ENCODE measurements at places on chromosomes 6 and 20. TPM values are rescaled to one million over a fixed set of nuclear protein-coding genes. Genes with fewer than 3 reads are reported as not detected.

CAGE1 gene
- total RNA-seq, result not detected

DNA sequence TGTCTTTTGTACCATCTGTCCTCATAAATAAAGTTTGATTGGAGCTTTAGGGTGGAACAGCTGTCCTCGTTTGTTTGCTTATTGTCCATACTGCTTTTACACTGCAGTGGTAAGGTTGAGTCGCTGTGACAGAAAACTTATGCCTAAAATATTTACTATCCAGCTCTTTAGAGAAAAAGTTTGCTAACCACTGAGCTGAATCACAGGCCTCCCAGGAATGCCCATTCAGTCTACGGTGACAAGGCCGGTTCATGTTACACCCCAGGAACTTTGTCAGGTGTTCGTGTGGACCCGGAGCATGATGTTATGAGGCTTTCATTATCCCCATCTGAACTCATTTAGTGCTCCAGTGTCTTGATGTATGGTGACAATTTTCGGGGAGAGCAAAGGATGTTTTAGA is 401.1 kb downstream of the SAMD5 start:
- no peak overlapping the region for H3K4me3 ChIP-seq
- no peak overlapping the region for H3K27ac ChIP-seq
- no peaks in the 10 kb centered on the region for H3K4me1 ChIP-seq
- DNase-seq, result no peak
- no peaks in the 10 kb centered on the region for H3K36me3 ChIP-seq
- no peaks in the 10 kb centered on the region for H3K27me3 ChIP-seq

GRCh38 chr6:134394905-134395304 is 77.0 kb upstream of the SGK1 start:
- H3K27ac ChIP-seq, result no peak overlapping the region
- no peaks in the 10 kb centered on the region for H3K4me1 ChIP-seq
- DNase-seq, result no peak
- H3K4me3 ChIP-seq, result no peak overlapping the region
- no peaks in the 10 kb centered on the region for H3K27me3 ChIP-seq
- no peaks in the 10 kb centered on the region for H3K36me3 ChIP-seq

GRCh38 chr20:44080646-44081267 is 106.2 kb downstream of the JPH2 start:
- peaks cover 41% of the 10 kb centered on the region for H3K27me3 ChIP-seq
- H3K4me3 ChIP-seq, result no peak overlapping the region
- no peaks in the 10 kb centered on the region for H3K36me3 ChIP-seq
- H3K4me1 ChIP-seq, result peaks cover 7% of the 10 kb centered on the region

- no peak overlapping the region for H3K4me3 ChIP-seq
- H3K27ac ChIP-seq, result no peak overlapping the region
- no peak for DNase-seq
- no peaks in the 10 kb centered on the region for H3K36me3 ChIP-seq
Measured at GRCh38 chr6:53862662-53863462, 68.1 kb downstream of the LRRC1 start.

- H3K27ac ChIP-seq, result no peak overlapping the region
- H3K4me3 ChIP-seq, result no peak overlapping the region
- H3K4me1 ChIP-seq, result no peaks in the 10 kb centered on the region
- H3K36me3 ChIP-seq, result no peaks in the 10 kb centered on the region
- no peak for DNase-seq
Measured at GRCh38 chr6:3277851-3278416, 19.2 kb downstream of the PSMG4 start.
